ENCODE measurements at places on chromosomes 5 and 9.

DNA sequence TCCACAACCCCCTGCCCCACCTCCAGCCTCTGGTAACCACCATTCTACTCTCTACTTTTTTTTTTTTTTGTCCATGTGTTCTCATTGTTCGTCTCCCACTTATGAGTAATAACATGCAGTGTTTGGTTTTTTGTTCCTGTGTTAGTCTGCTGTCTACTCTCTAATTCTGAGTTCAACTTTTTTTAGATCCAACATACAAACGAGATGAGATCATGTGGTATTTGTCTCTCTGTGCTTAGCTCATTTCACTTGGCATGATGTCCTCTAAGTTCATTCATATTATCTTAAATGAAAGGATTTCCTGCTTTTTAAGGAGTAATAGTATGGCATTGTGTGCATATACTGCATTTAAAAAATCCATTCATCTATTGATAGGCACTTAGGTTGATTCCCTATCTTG lies 130.9 kb downstream of the NMUR2 start:
- no peak for DNase-seq

GRCh38 chr9:116720111-116720510 lies 33.0 kb downstream of the TRIM32 start:
- DNase-seq = no peak

DNA sequence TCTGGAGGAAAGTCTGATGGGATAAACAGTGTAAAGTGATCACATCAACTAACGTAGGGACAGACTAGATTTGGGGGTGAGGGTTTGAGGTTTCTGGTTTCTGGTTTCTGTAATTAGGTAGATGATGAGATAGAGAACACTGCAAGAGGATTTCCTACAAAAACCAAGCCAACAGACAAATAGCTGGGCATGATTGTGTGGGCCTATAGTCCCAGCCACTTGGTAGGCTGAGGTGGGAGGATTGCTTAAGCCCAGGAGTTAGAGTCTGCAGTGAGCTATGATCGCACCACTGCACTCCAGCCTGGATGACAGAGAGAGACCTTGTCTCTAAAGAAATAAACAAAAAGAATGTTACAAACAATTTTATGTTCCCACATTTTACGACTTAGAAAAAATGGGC lies 34.4 kb upstream of the RNU6ATAC start:
- DNase-seq = no peak

GRCh38 chr5:10420932-10421331 lies 20.7 kb upstream of the ROPN1L start:
- no peak for DNase-seq

- no peak for DNase-seq
Measured at GRCh38 chr9:112764837-112765236, 14.3 kb downstream of the SNX30 start.

DNA sequence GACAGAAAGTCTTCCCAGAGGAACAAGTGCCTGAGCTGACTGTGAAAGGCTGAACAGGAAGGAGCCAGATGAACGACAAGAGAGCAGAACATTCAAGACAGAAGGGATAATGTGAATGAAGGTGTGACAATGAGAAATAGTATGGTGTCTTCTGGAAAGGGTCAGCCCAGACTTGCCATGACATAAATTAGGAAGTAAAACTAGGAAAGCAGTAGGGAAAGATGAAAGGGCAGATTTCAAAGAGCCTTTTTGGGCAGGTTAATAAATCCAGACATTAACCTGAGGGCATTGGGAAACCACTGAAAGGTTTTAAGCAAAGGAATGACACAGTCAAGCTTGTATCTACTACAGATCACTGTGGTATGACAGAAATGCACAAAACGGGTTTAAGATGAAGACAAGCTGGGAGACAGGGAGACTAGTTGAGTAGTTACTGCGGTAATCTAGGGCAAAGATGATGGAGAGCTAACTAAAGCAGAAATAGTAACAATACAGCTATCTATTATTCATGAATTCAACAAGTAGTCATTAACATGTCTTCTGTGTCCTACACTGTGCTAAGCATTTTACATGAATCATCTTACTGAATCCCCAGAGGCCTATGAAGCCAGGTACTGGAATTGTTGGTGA lies 580.9 kb upstream of the WWC1 start:
- DNase-seq = no peak

DNA sequence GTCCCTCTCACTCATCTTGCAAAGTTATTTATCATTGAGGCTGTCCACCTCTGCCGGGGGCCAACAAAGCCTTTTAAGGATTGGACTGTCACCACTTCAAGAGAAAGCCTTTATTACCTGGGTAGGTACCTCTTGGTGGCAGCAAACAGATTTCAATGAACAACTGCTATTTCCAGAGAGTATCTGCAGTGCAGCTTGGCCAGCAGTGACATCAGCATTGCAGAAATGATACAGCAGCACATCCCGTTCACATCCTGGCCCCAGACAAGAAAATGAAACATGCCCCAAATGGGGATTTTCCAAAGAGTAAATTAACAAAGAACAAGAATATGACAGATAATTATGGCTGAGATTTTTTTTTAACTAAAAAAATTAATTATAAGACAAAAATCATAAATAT lies 2.3 kb upstream of the SPATA6L start:
- DNase-seq = no peak

GRCh38 chr5:94432499-94432898 lies 185.9 kb downstream of the KIAA0825 start:
- no peak for DNase-seq

DNA sequence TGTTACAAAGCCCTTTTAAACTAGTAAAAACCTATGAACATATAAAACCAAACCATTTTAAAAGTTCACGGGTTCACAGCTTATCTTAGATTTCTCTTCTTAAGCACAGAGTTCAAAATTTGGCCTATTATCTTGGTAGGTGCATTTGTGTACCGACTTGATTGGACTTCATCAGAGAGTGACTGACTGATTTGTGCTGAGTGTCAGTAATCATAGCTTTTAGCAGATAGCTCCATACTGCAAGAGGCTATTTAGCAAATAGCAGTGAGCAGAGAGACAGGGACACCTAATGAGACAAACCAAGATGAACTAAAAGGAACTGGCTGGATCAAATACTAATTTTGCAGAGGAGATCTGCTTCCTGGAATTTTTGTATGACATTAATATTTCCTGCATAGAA lies 274.5 kb downstream of the PRR16 start:
- no peak for DNase-seq

GRCh38 chr9:34253460-34253837 lies 74.6 kb downstream of the UBAP1 start:
- no peak for DNase-seq

GRCh38 chr9:134591082-134591571 lies 50.5 kb upstream of the COL5A1 start:
- DNase-seq = no peak

GRCh38 chr5:111743512-111743911 lies 13.5 kb downstream of the NREP start:
- no peak for DNase-seq

- no peak for DNase-seq
Measured at GRCh38 chr5:155728857-155729683, 597.9 kb upstream of the SGCD start.

- no peak for DNase-seq
Measured at GRCh38 chr9:70531311-70531710, 116.9 kb upstream of the KLF9 start.

GRCh38 chr5:140338908-140339307 lies 7.5 kb downstream of the HBEGF start:
- no peak for DNase-seq

DNA sequence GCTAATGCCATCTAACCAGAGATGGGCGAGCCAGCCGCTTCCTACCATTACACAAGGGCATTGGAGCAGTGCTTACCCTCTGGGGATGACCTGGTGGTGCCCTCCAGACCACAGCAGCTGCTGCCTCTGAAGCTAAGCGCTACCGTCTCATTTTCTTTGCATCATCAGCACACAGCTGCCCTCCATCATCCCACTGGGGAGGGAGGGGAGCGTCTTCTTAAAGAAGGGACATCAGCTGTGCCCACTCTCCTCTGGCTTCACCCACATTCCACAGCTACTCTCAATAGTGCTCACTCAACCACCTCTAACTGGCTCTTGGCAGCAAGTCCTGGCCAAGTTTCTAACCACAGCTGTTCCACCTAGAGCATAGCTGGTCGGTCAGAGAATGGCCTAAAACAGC lies 503.4 kb downstream of the NFIB start:
- DNase-seq = no peak

DNA sequence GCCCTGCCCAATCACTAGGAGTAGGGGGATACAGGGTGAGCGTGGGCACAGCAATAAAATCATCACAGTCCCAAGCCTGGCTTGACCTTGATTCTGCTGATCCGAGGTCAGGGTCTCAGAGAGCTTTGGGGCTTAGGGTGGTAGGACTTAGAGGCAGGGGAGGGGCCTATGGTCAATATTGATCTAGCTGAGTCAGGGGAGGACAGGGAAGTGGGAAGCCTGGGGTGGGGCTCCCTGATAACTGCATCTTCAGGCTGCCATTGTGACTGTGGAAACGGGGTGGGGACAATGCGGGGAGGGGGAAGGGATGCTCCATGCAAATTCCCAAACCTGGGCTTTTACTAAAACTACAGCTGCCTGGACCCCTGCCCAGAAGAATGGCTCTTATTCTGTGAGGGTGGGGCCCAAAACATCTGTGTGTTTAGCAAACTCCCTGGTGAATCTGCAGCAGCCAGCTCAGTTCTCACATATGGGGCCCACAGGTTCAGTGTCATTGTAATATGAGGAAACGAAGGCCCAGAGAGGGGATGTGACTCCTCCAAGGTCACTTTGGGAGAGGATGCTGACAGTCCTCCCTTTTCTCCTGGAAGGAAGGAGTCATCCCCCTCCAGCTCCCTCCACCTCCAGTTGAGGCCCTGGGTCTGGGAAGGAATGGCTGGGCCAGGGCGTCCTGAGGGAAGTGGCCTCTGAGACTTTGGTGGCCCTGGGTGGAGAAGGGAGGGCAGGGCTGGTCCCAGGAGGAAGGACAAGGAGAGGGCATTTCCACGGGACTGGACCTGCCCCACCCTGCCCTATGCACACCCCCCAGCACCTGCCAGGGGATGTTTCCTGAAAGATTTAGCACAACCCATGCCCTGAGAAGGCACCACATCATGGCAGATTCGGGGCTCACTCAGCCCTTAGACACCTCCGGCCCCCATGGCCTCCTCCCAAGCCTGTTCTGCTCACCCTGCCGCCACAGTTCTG lies 26.4 kb downstream of the SLC6A7 start:
- DNase-seq = no peak

DNA sequence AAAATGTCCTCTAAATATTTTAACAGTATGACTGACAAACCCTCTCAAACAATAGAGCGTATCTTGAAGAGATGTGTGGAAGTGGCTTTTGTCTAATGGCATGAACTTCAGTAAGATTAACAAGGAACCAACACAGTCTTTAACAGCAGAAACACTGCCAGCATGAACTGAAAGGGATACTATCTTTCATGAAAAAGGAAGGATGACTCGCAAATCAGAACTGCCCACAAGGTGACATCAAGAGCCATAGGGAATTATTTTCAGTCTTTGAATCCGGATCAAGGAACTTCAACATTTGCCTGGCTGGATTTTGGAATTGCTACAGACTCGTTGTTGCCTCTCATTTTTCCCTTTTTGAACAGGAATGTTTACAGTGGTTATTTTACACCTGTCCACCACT lies 5.1 kb upstream of the HEXB start:
- no peak for DNase-seq

GRCh38 chr9:128118971-128119665 lies 8.4 kb downstream of the PTGES2 start:
- no peak for DNase-seq

DNA sequence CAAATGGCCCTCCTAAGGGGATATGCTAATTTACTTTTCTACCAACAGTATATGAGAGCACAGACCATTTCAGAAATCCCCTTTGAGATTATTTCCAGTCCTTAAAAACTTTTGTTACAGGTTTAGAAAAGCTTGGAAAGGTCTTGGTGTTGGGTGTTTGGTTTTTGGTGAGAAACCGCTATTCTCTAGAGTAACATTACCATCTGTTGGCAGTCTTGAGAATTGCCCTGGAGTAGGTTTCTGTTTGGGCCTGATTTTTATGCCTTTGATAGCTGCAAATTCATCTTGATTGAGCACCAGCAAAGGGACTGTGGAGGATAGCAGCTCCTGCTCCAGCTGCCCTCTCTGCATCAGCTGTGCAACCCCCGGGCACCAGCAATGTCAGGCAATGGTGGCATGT lies 8.0 kb downstream of the NUDT2 start:
- no peak for DNase-seq

- no peak for DNase-seq
Measured at GRCh38 chr5:115713408-115713807, 87.6 kb upstream of the TMED7 start.

GRCh38 chr9:119736491-119737454 lies 367.5 kb upstream of the BRINP1 start:
- DNase-seq = no peak

GRCh38 chr9:18783909-18784308 lies 249.1 kb downstream of the SAXO1 start:
- no peak for DNase-seq

- DNase-seq = no peak
Measured at GRCh38 chr5:122480146-122480545, 168.1 kb downstream of the SNCAIP start.

DNA sequence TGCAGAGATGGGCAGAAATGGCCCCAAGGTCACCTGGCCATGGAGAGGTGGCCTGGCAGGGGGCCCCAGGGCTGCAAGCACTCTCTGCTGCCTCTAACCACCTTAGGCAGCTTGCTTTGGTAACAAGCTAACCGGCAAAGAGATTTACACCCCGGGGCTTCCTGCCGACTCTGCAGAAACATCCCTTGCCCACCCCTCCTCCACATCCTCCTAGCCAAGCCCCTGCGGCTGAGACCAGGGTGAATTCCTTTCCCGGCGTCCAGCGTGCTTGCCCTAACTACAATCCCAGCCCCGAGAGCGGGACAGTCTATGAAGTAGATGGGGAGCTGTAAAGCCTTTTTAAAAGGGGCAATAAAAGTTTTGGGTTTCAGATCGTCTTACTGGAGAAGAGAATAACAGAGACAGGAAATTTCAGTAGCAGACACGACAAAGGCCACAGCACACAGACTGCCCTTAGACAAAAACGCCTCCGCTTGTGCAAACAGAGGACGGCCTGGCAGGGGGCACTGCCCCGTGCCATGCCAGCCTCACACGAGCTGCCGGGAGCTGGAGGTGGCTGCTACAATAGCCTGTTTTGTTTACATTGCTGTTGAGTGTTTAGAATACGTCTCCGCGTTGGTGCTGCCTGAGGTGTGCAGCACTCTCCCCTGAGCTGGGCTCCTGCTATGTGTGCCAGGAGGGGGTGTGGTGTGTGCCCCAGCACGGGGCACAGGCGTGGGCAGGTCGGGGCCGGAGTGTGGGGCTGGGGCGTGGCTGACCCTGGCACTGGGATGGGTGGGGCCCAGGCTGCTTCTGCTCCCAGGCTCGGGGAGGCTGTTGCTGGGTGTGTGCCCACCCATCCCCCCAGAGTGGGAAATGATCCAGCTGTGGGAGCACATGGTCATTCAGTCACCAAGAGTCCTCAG lies 15.3 kb downstream of the MYMK start:
- DNase-seq = no peak

DNA sequence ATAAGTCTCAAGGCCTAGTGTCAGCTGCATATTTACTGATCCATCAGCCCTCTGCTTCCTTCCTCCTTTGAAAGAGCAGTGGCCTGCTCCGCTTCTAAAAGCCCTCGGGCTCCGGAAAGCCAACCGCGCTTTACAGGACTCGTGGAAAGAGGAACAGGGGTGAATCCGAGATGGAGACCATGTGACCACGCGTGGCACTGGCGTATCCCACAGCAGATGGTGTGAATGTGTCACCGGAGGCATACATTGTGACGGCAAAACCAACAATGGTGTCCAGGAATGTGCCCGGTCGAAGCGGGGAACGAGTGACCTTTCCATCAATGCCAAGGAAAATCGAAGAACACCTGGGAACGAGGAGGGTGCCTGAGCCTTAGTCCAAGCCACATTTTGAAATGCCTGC lies 484.6 kb downstream of the SPATA31A7 start:
- DNase-seq = no peak

All from stimulated activated CD4-positive, alpha-beta T cell treated with anti-CD3 and anti-CD28 coated beads, Interleukin-4, amount 100 ng/mL, for 24 hours (primary cell).